Stimulated activated CD4-positive, alpha-beta T cell treated with anti-CD3 and anti-CD28 coated beads, TNF-alpha, amount 100 ng/mL, for 1 hour (primary cell): ENCODE measurements at places on chromosomes 2 and 18.

DNA sequence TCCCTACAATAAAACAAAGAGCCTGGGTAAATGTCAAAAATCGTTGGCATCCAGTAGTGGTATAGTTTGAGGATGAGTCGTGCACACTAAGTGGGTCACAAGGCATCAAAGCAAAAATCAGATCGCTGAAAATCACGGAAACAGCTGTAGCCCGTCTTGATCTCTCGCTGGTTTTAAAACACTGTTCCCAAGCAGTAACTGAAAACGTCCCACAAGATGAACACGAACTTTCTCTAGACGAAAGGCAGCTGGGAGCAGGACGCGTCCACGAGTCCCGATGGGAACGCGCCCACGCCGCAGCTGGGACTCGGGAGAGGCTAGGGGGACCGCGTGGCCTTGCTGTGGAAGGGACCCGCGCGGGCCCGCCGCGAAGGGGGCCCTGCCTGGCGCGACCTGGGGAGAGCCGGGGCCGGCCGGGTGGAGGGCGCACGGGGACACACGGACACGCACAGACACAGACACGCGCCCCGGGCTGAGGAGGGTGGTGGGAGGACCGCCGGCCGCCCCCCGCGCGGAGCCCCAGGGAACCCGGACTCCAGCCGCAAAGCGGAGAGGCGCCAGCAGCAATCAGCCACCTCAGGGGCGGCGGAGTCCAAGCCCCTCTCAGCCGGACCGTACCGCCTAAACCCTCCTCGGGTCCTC, 651 bp downstream of the STK17B start:
- no peak for DNase-seq

DNA sequence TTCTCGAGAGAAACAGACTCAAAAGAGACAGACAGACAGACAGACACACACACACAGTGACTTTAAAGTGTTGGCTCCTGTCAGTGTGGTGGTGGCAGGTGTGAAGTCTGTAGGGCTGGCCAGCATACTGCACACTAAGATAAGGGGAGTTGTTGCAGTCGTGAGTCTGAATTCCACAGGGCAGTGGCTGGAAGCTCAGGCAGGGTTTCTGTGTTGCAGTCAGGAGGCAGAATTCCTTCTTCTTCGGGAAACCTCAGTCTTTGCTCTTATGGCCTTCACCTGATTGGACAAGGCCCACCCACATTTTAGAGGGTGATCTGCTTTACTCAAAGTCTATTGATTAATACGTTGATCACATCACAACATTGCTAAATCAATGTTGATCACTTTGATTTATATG, 478.4 kb upstream of the HS6ST1 start:
- no peak for DNase-seq

DNA sequence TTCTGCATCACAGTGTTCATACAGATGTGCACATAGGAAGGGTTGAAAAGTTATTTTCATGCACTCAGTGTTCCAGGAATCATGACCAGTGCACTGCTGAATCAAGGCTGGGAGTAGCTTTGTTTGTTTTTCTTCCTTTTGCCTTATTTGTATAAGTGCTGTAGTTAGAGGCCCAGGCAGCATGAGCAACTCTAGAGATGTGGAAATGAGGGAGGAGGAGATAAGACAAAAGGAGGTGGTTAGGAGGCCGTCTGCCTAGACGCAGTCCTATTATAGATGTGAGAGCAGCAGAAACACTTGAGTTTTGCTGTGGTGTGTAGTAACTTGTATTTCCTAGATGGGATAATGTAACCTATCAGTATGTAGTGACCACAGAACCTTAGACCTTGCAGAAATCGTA, 264.3 kb upstream of the RASGRP3 start:
- DNase-seq = no peak

DNA sequence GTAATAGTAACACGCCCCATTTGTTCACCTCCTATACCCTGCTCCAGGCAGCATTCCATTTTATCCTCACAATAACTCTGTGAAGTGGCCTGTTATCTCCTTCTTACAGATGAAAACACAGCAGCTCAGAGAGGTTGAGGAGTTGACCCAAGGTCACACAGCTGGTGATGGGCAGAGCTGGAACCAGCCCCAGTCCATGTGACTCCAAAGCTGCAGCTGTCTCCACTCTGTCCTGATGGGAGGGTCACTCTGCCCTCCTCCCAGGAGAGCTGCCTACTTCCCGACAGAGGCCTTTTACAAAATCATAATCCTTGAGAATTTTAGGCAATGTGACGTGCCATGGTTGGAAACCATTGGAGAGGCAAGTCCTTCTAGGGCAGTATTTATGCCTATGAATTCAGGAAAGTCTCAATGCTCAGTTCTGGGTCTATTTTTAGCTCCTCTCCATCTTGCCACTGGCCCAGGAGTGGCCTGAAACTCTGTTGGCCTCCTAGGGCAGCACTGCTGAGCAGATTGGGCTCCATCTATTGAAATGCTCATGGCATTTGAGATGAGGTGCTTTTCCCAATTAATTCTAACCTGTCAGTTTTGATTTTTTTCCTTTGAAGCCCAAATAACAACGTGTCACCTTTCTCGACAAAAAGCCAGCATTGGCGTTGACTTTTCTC, 162.0 kb upstream of the MSH6 start:
- DNase-seq = no peak

GRCh38 chr2:173402405-173402974, 47.8 kb downstream of the CDCA7 start:
- peak; percentile 50 for DNase-seq

GRCh38 chr18:28689588-28689987, 512.7 kb upstream of the CDH2 start:
- DNase-seq = no peak
